ENCODE measurements at places on chromosomes 7 and 10. TPM values are rescaled to one million over a fixed set of nuclear protein-coding genes. Genes with fewer than 3 reads are reported as not detected.

Gene BTAF1
- total RNA-seq = 42.5 TPM

Gene PPP1R3C
- 0.20 TPM for total RNA-seq

Gene SEMA3A
- 14.2 TPM for total RNA-seq

- no peak for DNase-seq
- no peak overlapping the region for H3K27ac ChIP-seq
- H3K27me3 ChIP-seq = no peaks in the 10 kb centered on the region
- H3K4me1 ChIP-seq = no peaks in the 10 kb centered on the region
These were observed 126.5 kb downstream of the FANK1 start for GRCh38 chr10:126022841-126023240.

Gene STEAP1
- 18.8 TPM for total RNA-seq

DNA sequence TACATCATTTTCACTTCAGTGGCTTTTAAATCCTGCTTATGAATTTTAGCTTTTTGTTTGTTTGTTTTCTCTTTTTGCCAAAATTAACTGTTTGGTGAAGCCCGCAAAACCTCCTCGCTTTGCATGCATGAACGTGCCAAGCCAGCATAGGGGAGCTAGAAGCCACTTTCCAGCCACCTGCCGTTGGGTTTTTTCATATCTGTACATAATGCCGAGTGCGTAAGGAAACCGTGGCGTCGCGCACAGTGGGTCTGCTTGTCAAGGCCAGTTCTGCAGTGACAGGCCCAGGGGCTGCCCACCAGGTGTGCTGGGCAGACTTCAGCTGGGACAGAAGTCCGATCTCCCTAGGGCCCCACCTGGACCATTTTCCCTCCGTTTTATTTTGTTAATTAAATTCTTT lies 41.1 kb downstream of the WIPI2 start:
- no peak overlapping the region for H3K4me3 ChIP-seq
- H3K27ac ChIP-seq = no peak overlapping the region
- no peak for DNase-seq
- H3K36me3 ChIP-seq = peaks cover 8% of the 10 kb centered on the region

- H3K4me3 ChIP-seq = peak overlapping the region; percentile 77
- no peaks in the 10 kb centered on the region for H3K36me3 ChIP-seq
- H3K27ac ChIP-seq = peak overlapping the region; percentile 91
- H3K4me1 ChIP-seq = peaks cover 30% of the 10 kb centered on the region
These were observed 1.5 kb upstream of the HOXA9 start for GRCh38 chr7:27166531-27167505.

- no peak for DNase-seq
- no peak overlapping the region for H3K27ac ChIP-seq
- H3K27me3 ChIP-seq = no peaks in the 10 kb centered on the region
- peaks cover 64% of the 10 kb centered on the region for H3K4me1 ChIP-seq
- H3K36me3 ChIP-seq = no peaks in the 10 kb centered on the region
These were observed 115.1 kb downstream of the PARD3 start for GRCh38 chr10:34699904-34700517.

GRCh38 chr7:148296994-148297644 lies 293.4 kb upstream of the C7orf33 start:
- H3K4me3 ChIP-seq = no peak overlapping the region
- no peaks in the 10 kb centered on the region for H3K4me1 ChIP-seq
- no peak overlapping the region for H3K27ac ChIP-seq
- peak; percentile 2 for DNase-seq

Data from HCT116 (cell line).